ENCODE measurements at places on chromosomes 2 and 18.

DNA sequence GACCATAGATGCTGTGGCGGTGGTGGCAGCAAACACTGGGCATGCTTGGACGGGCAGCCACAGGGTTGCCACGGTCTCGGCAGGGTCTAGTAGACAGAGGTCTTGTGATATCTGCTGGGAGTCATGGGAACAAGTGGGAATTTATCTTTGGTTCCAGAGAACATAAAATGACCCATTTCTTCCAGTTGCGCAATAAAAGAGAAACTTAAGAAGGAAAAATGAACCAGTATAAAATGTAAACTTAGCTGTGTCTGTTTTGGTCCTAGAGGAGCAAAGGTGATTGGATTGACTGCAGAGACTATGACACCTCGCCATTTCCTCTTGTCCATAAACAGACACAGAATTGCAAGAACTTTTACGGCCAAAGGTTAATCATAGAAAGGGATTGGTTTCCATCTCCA lies 132.6 kb upstream of the RBBP8 start:
- no peak for DNase-seq

DNA sequence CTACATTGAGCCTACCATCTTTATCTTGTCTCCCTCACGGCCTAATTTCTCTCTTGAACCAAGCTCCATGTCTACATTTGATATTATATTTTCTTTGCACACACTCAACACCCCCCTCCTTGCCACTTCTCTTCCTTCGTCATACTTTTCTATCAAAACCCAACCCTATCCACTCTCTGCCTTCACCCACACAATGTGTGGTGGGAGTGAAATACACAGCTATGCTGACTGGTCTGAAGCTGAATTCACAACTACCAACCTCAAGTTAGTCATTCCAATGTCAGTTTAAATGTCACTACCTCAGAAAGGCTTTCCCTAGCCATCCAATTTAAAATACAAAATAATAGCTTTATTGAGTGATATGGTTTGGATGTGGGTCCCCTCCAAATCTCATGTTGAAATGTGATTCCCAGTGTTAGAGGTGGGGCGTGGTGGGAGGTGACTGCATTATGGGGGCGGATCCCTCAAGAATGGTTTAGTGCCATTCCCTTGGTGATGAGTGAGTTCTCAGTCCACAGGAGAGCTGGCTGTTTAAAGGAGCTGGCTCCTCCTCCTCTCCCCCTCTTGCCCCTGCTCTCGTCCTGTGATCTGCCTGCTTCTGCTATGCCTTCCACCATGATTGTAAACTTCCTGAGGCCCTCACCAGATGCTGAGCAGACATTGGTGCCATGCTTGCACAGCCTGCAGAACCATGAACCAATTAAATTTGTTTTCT lies 112.1 kb downstream of the DTNB start:
- no peak for DNase-seq

- DNase-seq, result no peak
Measured at GRCh38 chr2:134838143-134838620, at the start of gene ACMSD. TSS of gene ACMSD (plus strand) at chr2:134838616. CDS start at chr2:134838683, 67 bp downstream.

GRCh38 chr2:160909781-160910242 lies 250.4 kb upstream of the TANK start:
- no peak for DNase-seq

- no peak for DNase-seq
Measured at GRCh38 chr2:126506786-126507185, 149.2 kb upstream of the GYPC start.
